ENCODE measurements at places on chromosomes 3 and 15. TPM values are rescaled to one million over a fixed set of nuclear protein-coding genes. Genes with fewer than 3 reads are reported as not detected.

GRCh38 chr15:61025308-61025707, 203.8 kb downstream of the RORA start:
- DNase-seq = no peak

- no peak for DNase-seq
Observed at GRCh38 chr3:105953831-105954230, 85.0 kb upstream of the CBLB start.

DNA sequence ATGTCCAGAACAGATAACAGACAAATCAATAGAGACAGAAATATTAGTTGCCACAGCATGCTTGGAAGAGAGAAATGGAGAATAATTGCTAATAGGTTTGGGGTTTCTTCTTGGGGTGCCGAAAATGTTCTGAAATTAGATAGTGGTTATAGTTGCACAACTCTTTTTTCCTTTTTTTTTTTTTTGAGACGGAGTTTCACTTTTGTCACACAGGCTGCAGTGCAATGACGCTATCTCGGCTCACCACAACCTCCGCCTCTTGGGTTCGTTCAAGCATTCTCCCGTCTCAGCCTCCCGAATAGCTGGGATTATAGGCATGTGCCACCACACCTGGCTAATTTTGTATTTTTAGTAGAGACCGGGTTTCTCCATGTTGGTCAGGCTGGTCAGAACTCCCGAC, 163.3 kb downstream of the PLCH1 start:
- DNase-seq = no peak

DNA sequence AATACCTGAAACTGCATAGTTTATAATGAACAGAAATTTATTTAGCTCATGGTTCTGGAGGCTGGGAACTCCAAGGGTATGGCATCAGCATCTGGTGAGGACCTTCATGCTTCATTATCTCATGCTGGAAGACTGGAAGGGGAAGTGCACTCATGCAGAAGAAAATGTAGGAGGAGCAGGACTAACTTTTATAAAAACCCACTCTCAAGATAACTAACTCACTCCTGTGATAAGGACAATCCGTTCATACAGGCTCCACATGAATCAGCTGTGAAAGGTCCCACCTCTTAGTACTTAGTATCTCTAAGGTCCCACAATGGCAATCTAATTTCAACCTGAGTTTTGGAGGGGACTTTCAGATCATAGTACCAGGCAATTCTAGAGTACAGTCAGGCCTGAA, 33.6 kb upstream of the APH1B start:
- DNase-seq = no peak

DNA sequence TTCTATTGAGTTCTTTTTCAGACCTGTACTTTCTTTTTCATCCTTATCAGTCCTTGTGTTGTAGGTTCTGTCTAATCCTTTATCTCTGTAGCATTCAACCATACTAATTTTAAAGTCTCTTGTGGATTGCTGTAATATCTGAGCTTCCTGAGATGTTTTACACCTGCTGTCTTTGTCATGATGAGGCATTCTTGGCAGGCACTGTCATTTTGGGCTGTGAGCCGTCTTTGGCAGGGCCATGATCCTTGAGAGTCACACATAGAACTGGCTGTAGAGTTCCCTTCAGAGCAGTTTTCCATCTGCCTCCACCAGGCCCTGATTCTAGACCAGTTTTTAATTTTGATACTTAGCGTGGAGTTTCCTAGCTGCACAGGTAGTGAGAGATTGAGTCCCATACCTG, 6.7 kb downstream of the EFCC1 start:
- DNase-seq = no peak

DNA sequence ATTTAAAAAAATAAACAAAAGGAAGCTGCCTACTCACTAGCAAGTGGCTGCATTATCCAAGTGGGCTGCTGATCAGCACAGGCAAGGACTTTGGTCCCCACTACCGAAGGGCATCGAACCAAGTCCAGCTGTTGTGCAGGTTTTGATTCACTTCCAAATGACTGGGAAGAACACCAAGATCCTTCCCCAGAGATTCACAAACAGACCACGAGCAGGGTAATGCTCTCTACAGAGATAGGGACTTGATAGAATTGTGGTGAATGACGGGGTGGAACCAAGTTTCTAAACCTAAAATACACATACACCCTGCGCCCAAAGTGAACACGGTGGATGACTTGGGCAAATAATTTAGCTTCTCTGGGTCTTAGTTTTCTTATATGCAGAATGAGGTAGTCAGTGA, 203.7 kb upstream of the ICE2 start:
- no peak for DNase-seq

DNA sequence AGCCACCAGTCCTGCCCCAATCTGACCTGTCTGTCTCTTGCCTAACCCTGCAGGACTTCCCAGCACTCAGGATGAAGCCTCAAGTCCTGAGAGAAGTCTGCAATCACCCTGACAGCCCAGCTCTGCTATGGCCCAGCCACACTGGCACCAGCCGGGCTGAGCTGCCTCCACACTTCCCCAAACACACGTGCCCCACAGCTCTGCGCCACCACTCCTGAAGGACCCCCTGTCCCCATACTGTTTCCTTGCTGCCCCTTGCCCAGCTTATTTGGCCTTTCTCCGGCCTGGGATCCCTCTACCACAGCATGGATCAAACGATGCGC, 76.6 kb downstream of the TBC1D2B start:
- DNase-seq = no peak

DNA sequence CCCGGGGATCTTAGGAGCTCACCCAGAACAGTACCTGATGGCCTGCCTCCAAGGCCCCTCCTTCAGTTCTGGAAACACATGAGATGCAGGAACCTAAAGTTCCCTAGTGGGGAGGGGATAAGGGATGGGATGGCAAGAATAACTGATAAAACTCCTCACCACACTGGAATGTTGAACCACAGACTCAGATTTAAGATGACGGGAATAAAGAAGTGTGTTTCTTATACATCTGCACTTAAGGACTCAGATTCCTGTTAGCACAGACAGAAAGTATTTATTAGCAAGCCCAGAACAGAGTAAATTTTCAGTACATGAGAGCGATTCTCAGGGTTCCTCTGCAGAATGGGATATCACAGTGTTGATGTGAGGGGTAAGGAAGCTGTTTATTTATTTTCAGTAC, 245.2 kb downstream of the TLE3 start:
- peak; percentile 86 for DNase-seq

- no peak for DNase-seq
Observed at GRCh38 chr15:101322854-101323477, 27.9 kb upstream of the SNRPA1 start.

- DNase-seq = no peak
Observed at GRCh38 chr3:129197321-129197720, 13.6 kb upstream of the CNBP start.

- DNase-seq = peak; percentile 19
Observed at GRCh38 chr3:149784064-149784704, 8.2 kb downstream of the ANKUB1 start.

GRCh38 chr3:15635121-15635661, 33.6 kb downstream of the BTD start:
- DNase-seq = peak; percentile 99

- DNase-seq = no peak
Observed at GRCh38 chr3:59685432-59685831, 635.6 kb upstream of the CFAP20DC start.

- no peak for DNase-seq
Observed at GRCh38 chr3:52430416-52430810, 14.5 kb downstream of the SEMA3G start.

DNA sequence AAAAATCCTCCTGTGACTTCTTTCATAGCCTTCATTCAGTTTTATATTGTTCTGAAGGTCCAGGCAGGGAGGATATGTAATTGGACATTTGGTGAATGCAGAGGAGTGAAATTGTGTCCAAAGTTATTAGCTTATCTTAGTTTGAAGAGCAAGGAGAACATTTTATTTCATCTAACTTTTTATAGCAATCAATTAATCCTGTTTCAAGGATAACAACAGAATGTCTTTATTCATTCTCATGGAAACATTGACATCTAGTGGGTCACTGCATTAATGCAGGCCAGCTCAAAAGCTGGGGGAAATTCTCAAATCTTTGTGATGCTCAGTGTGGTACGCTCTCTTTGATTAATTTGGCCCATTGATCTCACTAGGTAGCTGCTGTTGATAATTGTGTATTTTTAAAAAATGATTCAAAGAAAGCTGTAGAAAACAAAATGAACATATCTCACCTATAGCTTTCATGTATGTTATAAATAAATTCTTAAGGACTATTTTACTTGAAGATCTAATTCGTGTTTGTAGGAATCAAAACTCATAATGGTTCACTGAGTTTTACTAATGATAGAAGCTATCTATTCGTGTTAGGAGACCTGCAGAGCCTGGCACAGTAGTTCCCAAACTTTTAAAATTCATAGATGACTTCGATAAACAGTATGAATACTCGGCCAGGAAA, 150.8 kb upstream of the KCNMB2 start:
- peak; percentile 61 for DNase-seq

GRCh38 chr15:89926158-89926557, 13.4 kb upstream of the ARPIN start:
- DNase-seq = no peak

The GOLGA6D gene
- total RNA-seq = not detected

The PLA2G4E gene
- not detected for total RNA-seq

DNA sequence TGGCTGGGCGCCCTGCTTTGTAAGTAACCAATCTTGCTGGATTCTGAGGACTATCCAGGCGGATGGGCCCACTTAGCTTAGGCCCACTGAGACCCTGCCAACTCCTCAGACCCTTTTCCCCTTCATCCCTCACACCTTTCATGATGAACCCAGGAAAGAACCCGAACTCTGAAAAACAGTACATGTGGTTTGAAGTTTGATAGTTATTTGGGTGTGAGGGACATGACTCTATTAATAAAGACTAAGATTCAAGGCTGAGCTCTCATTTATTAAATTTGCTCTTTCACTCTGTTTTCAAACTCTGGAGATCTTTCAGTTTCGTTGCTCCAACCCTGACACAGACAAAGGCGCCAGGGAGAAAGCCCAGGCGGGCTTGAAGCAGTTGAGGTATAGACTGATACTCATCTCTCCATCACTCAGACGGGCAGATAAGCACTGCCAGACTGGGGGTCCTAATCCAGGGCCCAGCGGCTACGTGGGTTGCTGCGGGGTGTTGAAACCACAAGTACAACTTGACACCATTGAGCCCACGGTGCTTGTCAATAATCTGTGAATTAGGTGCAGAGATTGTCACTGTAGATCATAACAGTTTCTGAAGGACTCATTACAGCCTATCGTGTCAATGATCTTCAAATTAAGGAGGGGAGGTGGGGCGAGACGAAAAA, 7.2 kb upstream of the SOX2 start:
- no peak for DNase-seq

DNA sequence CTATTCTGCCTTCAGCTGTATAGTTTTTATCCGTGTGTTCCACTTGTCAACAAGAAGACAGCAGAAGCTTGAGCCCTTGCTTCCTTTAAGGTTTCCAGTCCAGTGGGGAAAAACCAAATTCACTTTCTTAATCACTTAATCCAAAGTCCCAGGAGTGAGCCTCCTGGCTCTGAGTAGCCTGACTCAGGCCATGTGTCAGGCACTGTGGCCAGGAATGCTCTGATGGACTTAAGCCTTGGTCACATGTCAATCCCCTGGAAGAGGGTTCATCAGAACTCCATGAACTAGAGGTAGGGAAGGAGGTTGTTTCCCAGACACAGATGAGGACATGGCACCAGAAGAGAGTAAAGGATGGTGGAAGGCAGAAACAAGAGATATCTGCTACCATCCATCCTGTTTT, 8.8 kb downstream of the VIPR1 start:
- DNase-seq = no peak

DNA sequence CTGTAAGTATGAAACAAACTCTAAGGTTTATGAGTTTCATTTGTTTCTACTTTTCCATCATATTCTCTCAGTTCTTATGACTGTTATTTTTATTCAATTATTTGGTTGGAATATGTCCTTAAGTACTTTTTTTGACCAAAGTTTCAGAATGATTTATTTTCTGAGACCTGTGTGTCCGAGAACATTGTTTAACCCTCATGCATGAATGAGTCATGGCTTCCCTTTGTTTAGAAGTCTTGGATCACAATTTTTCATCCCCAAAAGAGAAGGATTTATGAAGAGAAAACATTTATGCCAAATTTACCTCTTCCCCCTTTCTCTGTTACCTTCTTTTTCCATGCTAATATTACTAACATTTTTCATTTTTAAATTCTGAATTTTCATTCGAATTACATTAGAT, 518.0 kb upstream of the NR2F2 start:
- peak; percentile 16 for DNase-seq

Measured in fibroblast of villous mesenchyme (primary cell).